ENCODE measurements at places on chromosomes 12 and 14. TPM values are rescaled to one million over a fixed set of nuclear protein-coding genes. Genes with fewer than 3 reads are reported as not detected.

Gene OTUB2
- total RNA-seq, result 0.43 TPM

Gene TAS2R7
- not detected for total RNA-seq

Gene ACOT6
- total RNA-seq, result not detected

Gene CLEC9A
- total RNA-seq, result not detected

Gene INHBC
- not detected for total RNA-seq

Gene ASCL1
- not detected for total RNA-seq

Gene PFDN5
- total RNA-seq, result 549 TPM

Gene FLRT2
- 11.9 TPM for total RNA-seq

Gene WNT1
- not detected for total RNA-seq

Gene CD163
- 165 TPM for total RNA-seq

Gene SLC6A12
- 1.1 TPM for total RNA-seq

Measured in right atrium auricular region (tissue), 2 donors.